ENCODE measurements at places on chromosomes 11 and 22.
A peak's percentile ranks its signal among the peaks of the same experiment; 100 is the strongest.

DNA sequence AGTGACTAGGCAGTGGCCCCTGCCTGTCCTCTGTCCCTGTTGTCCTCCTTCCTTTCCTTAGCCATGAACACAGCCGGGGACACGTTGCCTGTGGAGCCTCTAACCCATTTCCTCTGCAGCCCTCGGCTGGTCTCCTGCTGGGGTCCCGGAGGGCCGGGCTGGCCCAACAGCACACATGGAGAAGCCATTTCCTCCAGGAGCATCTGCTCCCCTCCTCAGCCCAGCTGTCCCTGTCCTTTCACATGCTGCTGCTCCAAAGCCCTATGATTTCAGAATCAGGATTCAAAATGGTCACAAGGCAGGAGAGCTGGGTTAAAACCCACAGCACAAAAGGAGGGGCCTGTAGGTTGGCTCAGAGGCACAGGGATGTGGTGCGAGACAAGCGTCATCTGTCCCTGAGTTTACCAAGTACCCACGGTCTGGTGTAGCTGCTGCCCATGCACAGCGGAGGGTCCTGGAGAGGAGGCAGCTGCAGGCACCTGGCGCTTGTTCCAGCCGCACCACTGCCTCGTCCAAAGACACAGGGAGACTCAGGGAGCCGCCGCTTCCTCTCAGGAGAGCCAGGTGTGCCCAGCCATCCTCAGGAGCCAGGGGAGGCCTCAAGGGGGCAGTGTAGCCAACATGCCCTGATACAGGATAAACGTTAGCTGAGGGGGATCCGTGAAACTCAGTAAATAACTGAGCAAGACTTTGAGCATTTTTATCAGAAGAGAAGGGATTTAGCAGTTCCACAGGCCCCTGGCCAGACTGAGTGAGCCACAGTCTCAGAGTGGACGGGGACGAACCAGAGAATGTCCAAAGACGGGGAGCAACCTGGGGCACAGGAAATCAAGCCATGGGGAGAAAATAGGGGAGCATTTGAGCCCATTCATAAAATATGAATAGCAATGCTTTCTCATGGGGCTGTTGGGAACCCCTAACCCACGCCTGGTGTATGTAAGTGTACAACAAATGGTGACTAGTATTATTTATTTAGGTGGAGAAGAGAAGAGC is 3.9 kb upstream of the VSIG10L2 start:
- peak; percentile 12 for DNase-seq

DNA sequence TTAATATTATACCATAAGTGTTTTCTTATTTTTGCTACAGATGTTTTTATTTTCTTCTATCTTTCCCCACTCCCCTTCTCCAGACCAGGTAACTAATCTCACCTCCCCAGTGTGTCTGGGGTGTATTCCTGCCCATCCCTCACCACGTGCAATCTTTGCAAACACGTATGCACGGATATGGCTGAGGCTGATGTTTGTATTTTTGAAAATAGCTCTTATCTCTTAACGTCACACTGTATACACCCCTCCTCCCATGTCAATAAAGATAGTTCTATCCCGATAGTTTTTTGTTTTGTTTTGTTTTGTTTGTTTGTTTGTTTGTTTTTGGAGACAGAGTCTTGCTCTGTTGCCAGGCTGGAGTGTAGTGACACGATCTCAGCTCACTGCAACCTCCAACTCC is 127.5 kb downstream of the FBXO7 start:
- DNase-seq = no peak

- no peak for DNase-seq
Observed at GRCh38 chr22:29334696-29335344, 19.3 kb upstream of the RASL10A start.

DNA sequence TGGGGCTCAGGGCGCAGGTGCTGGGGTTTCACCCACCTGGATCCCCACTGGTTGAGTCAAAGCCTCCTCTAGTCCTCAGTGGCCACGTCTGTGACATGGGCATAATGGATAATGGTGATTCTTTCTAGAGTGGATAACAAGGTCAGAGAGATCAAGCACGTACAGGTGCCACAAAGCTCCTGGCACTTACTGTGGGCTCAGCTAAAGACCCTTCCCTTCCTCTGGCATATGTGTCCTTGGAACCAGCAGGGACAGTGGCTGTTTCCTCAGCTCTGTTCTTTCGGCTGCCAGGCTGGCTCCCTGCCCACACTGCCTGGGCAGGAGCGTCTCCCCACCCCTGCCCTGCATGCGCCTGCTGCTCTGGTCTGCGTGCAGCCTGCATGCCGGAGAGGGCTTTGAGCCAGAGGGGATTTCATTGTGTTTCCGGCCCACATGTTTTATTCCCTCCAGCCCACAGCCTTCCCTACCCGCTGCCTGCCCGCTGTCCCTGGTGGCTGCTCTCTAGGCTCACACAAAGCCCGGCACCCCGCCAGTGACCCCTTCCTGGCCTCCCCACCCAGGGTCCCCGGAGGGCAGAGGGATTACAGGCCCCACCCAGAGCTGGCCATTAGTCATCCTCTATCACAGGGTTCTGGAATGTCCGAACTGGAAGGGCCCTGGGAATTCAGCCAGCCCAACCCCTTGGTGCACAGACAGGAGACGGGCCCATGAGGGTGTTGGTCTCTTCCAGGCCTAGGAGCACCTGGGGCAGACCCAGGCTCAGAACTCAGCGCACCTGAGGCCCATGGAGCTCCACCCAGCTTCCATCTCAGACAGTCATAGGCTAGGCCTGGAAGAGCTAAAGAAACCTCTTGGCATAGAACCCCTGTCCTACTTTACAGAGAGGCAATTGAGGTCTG is 55.3 kb upstream of the GCAT start:
- DNase-seq = no peak

DNA sequence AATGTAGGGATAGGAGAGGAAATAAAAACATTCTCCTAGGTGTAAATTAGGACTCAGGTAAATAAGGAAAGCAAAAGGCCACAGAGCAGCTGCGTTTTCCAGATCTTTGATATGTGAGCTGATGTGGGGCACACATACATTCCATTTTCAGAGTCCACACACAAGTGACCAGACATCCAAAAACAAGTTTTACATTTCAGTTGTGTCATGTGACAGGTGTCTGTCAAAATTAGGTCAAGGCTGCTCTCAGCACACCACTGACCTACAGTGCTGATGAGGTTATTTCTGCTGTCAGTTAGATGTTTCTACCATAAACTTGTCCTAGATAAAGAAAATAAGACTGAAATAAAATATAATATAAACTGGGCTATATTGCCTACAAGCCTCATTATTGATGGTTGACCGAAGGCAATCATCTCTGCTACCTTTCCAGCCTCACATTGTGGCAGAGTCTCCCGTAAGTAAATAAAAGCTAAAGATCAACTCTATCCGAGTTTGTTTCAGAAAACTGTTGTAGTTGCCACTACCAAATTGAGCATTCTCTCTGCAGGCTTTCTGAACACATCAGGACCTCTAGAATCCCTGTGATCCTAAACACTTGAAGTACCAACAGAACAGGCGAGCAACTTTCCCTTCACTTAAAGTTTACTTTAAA is 7.9 kb downstream of the ARHGAP20 start:
- DNase-seq = no peak

DNA sequence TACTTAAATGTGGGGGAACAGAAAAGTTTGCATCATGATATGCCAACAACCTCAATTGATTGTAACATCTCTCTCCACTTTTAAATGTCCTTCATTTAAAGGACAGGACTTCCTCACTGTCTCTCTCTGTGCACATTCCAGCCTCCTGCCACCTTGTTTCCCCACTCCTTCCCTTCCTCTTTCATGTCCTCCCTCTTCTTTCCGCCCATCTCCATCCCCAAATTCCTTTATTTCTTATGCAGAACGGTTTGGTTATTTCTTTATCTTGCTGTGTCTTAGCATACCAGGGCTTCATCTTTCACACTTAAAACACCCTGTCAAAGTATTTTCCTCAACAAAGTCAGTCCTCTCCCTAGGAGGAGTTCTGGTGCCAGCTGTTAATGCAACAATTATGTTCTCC is 293.8 kb downstream of the NXPE2 start:
- DNase-seq = no peak

- no peak for DNase-seq
Observed at GRCh38 chr11:73950869-73951710, at the start of gene DNAJB13. DNAJB13 (plus strand) TSS chr11:73951026; CDS start chr11:73951070, 44 bp downstream.

GRCh38 chr11:133834682-133835592 is 10.4 kb downstream of the SPATA19 start:
- no peak for DNase-seq

- no peak for DNase-seq
Observed at GRCh38 chr11:119359365-119360214, 13.1 kb upstream of the MFRP start.

DNA sequence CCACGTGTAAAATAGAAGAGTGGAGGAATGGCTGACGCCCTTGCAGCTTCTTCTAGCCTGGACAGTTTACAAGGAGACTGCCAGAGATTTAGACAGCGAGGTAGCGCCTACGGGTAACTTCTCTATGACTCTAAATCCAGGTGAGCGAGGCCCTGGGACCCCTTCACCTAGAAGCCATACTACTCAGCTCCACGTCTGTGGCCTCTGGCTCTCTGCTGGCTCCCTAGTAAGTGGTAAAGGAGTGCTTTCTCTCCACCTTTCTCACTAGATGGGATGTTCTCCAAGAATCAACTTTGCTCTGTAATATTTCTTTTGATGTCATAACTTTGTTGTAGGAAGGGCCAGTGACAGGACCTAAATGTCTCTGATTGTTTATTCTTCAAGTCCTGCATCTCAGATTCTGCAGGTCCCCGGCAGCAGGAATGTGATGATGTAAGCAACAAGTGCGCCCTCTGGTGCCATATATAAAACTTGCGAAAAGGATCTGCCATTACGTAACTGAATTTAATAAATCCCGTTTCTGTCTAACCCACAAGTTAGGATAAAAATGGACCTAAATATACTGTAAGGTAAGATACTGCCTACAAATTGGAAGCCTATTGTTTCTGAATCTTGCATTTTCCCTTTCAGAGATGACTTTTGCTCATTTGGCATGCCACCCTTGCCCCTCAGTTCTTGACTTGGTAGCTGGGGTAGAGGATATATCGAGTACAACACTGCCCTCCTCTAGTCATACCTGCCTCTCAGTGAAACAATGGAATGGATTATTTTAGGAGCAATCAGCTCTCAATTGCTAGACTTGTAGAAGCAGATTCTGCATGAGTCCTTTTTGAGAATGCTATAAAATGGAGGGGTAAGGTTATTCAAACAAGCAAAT is 11.0 kb upstream of the PTPN5 start:
- DNase-seq = no peak

- no peak for DNase-seq
Observed at GRCh38 chr11:122837528-122838346, 563 bp upstream of the CRTAM start.

Measured in stimulated activated CD8-positive, alpha-beta memory T cell treated with anti-CD3 and anti-CD28 coated beads, Interleukin-2, amount 100 ng/mL, for 1 hour (primary cell).